ENCODE measurements at places on chromosomes 3 and 15. TPM values are rescaled to one million over a fixed set of nuclear protein-coding genes. Genes with fewer than 3 reads are reported as not detected.

The GHSR gene
- not detected for total RNA-seq

GRCh38 chr15:84795186-84795585 is 22.0 kb upstream of the ALPK3 start:
- no peaks in the 10 kb centered on the region for H3K27me3 ChIP-seq
- peaks cover 5% of the 10 kb centered on the region for H3K4me1 ChIP-seq
- H3K36me3 ChIP-seq = peaks cover 27% of the 10 kb centered on the region

DNA sequence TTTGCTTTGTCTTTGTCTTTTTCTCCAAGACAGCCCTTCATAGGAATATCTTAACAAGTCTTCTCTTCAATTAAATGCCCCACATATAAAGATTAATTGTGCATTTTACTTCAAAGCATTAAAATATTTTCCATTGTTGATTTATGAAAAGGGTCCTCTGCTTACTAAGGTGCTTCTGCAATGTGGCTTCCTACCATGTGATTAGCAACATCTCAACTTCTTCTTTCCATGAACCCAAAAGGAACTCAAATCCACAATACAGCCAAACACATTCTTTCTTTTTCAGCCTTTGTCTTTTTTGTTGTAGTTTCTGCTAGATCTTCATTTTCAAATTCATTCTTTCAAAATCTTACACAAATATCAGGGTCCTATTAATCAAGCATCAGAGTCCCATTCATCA is 309.2 kb downstream of the NSUN3 start:
- no peak overlapping the region for H3K27ac ChIP-seq
- DNase-seq = no peak
- no peaks in the 10 kb centered on the region for H3K4me1 ChIP-seq
- no peak overlapping the region for H3K4me3 ChIP-seq

DNA sequence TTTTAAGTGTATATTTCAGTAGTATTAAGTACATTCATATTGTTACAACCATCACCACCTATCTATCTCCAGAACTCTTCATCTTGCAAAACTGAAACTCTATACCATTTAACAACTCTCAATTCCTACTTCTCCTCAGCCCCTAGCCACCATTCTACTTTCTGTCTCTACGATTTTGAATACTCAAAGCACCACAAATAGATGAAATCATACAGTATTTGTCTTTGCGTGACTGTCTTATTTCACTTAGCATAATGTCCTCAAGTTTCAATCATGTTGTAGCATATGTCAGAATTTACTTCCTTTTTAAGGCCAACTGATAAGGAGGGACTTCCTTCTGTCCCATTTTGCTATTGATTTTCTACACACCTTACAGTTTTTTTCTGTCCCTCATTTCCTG is 593.3 kb downstream of the FHIT start:
- H3K36me3 ChIP-seq = no peaks in the 10 kb centered on the region
- no peaks in the 10 kb centered on the region for H3K4me1 ChIP-seq
- DNase-seq = no peak
- H3K4me3 ChIP-seq = no peak overlapping the region
- H3K27me3 ChIP-seq = no peaks in the 10 kb centered on the region

- H3K4me1 ChIP-seq = no peaks in the 10 kb centered on the region
- no peaks in the 10 kb centered on the region for H3K36me3 ChIP-seq
- H3K27me3 ChIP-seq = no peaks in the 10 kb centered on the region
- H3K27ac ChIP-seq = no peak overlapping the region
- no peak overlapping the region for H3K4me3 ChIP-seq
Observed at GRCh38 chr15:101438482-101439284, 50.8 kb downstream of the PCSK6 start.

DNA sequence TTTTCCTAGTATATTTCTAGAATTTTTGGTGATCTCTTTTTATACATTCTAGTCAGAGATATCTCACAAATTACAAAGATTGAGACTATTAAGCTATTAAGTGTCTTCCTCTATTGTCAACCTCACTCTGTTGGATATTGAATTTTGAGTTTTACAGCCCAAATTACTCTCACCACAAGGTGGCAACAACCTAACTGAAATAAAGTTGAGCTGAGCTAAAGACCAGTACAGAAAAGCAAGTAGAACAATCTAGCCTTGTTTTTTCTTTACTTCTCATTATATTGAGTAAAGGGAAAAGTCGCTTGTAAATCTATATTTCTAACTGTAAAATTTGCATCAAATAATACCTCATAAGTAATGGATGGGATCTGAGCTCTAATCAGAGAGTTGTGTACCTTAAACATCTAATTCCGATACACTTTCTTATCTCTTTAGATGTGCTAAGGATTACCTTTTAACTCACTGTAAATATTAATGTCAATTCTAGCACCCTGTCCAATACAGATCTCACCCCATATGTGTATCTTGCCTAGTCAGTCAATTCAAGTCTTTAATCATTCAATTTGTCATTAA is 13.6 kb upstream of the COMMD2 start:
- no peak overlapping the region for H3K4me3 ChIP-seq
- no peaks in the 10 kb centered on the region for H3K4me1 ChIP-seq
- no peak overlapping the region for H3K27ac ChIP-seq
- H3K27me3 ChIP-seq = peaks cover 19% of the 10 kb centered on the region
- no peak for DNase-seq

GRCh38 chr3:189927975-189928895 is 192.5 kb downstream of the P3H2 start:
- H3K27me3 ChIP-seq = no peaks in the 10 kb centered on the region
- no peak for DNase-seq
- no peak overlapping the region for H3K4me3 ChIP-seq
- peaks cover 20% of the 10 kb centered on the region for H3K4me1 ChIP-seq
- no peaks in the 10 kb centered on the region for H3K36me3 ChIP-seq
- no peak overlapping the region for H3K27ac ChIP-seq

- peaks cover 52% of the 10 kb centered on the region for H3K36me3 ChIP-seq
- no peaks in the 10 kb centered on the region for H3K27me3 ChIP-seq
- H3K4me1 ChIP-seq = peaks cover 60% of the 10 kb centered on the region
- DNase-seq = no peak
- H3K27ac ChIP-seq = no peak overlapping the region
- no peak overlapping the region for H3K4me3 ChIP-seq
Observed at GRCh38 chr3:167710552-167710951, 24.1 kb downstream of the PDCD10 start.

DNA sequence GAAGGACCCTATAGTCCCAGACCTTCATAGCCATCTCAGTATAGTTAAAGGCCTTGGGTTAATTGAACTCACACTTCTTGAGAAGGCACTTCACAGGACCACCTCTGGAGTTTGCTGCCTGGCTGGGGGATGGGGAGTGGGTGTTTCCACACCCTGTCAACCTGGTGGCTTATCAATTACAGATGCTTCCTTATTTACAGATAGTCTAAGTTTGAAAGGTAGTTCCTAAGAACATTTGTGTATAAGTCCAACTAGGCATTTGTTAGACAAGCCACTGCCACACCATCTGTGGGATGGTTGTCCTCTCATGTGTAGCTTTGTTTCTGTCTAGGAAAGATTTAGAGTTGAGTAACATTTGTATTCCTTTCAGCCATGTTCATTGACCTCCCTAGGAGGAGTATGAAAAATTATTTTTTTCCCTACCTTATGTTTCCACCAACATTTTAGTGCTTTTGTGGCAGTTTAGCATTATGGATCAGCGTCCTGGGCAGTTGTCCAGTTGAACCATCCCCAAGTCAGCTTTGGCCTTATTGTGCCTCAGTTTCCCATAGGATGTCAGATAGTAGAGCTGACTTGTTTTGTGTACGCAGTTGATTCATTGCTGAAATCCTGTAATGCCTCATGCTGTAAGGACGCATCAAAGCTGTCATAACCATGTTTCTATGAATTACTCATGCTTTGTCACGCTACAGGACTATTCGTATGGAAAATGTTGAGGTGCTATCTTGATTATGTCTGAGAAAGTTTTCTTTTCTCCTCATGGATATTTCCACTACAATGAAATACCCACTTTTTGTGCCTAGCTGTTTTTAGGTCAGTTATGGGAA is 21.2 kb upstream of the SIAH2 start:
- H3K36me3 ChIP-seq = no peaks in the 10 kb centered on the region
- peak; percentile 49 for DNase-seq
- peak overlapping the region; percentile 5 for H3K4me3 ChIP-seq
- H3K27ac ChIP-seq = peak overlapping the region; percentile 88
- no peaks in the 10 kb centered on the region for H3K27me3 ChIP-seq

DNA sequence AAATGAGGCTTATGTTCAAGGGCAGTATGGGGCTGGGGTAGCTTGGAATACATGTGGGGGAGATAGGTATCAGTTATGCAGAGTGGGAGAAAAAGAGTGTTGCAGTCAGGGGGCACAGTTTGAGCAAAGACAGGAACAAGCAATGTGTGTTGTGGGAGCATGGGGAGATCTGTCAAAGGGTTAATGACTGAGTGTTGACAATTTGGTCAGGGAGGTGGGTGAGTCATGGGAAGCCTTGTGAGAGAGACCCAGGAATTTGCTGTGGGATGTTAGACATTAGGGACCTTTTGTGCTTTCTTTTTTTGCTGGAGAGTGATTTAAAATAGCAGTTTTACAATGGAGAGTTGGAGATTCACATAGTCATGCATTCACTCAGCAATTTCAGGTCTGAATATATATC is 221.6 kb upstream of the NR2E3 start:
- H3K4me3 ChIP-seq = no peak overlapping the region
- no peak overlapping the region for H3K27ac ChIP-seq
- H3K36me3 ChIP-seq = peaks cover 2% of the 10 kb centered on the region
- H3K4me1 ChIP-seq = no peaks in the 10 kb centered on the region
- peaks cover 21% of the 10 kb centered on the region for H3K27me3 ChIP-seq
- no peak for DNase-seq

DNA sequence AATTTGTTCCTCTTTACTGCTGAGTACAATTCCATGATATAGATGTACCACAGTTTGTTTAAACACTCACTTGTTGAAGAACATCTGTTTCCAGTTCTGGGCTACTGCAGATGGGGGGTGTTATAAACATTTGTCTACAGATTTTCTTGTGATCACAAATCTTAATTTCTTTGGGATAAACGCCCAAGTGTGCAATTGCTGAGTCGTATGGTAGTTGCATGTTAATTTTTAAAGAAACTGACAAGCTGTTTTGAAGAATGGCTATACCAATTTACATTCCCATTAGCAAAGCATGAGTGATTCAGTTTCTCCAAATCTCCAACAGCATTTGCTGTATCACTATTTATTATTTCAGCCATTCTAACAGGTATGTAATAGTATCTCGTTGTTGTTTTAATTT is 242.0 kb upstream of the MRPL3 start:
- no peaks in the 10 kb centered on the region for H3K4me1 ChIP-seq
- no peak overlapping the region for H3K4me3 ChIP-seq
- no peaks in the 10 kb centered on the region for H3K36me3 ChIP-seq
- peaks cover 10% of the 10 kb centered on the region for H3K27me3 ChIP-seq

GRCh38 chr3:30347679-30348216 is 258.7 kb upstream of the TGFBR2 start:
- H3K27ac ChIP-seq = peak overlapping the region; percentile 80
- peak; percentile 73 for DNase-seq
- peaks cover 89% of the 10 kb centered on the region for H3K4me1 ChIP-seq
- no peaks in the 10 kb centered on the region for H3K27me3 ChIP-seq
